ENCODE measurements at places on chromosomes 7 and 10.

DNA sequence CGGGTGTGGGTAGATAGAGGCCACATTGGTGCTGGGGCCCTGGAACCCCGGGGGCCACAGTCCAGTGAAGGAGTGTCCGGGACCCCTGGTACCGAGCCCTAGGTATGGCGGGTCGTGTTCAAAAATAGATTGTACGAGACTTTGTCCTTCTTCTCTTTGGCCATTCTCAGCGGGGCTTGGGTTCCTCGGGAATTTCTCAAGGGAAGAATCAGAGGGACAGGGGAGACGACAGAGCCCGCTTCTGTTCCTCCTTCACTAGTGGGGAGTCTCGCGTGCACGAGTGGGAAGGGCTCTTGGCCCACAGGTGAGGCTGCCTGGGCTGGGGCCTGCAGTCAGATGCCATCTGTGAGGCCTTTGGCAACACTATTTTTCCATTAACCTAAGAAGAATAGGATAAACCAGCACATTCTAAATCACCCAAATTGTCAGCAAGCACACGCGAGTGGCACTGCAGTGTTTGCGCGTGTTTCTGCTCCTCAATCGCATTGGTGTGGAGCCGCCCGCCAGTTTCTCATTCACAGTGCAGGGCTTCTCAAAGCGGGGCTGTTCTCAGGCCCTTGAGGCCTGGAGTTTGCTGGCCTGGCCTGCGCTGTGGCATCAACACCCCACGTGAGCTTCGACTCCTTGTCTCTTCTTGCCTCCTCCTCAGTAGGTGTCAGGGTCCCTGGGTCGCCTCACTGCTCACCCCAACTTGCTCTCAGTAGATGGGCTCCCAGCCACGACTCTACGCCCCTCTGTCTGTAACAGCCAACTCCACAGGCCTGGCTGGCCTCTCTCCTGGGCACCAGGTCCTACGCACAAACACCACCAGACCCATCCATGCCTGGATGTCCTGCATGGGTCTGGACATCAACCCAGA is 187.6 kb upstream of the SHH start:
- no peak for DNase-seq

- no peak for DNase-seq
Observed at GRCh38 chr10:72170263-72170662, 45.5 kb upstream of the ANAPC16 start.

DNA sequence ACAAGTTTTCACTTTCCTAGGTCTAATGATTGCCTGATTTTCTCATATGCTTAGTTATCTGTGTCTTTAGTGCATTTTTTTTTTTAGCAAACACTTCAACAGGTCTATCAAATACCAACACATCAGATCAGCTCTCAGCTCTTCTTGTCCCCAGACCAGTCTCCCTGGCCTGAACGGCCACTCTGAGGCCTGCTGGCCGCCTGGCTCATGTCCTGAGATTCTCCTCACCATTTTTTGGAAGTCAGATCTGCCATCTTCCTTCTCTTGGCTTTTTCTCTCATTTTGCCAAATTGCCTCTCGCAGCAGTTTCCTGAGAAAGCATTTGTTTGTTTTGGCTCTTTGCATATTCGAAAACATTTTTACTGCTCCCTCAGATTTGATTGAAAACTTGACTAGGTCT is 29.3 kb downstream of the PPP2R2D start:
- no peak for DNase-seq

- no peak for DNase-seq
Observed at GRCh38 chr10:131154306-131155025, 157.1 kb downstream of the TCERG1L start.

DNA sequence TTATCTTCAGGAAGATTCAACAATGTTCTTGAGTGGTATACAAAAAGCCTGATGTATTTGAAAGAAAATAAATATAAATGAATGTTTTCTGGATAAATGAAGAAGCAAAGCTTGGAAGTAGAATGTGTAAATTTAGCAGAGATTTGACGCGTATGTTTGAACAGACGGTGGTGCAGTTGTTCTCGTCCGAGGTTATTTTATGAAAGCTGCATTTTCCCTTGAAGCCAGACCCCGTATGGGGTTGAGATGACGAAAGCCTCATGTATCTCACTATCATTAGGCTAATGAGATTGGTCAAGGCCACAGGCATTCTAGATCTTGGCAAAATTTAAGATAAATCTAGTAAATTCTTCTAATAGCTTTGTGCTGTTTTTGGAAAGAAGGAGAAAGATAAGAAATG is 195.2 kb downstream of the NXPH1 start:
- DNase-seq = no peak

DNA sequence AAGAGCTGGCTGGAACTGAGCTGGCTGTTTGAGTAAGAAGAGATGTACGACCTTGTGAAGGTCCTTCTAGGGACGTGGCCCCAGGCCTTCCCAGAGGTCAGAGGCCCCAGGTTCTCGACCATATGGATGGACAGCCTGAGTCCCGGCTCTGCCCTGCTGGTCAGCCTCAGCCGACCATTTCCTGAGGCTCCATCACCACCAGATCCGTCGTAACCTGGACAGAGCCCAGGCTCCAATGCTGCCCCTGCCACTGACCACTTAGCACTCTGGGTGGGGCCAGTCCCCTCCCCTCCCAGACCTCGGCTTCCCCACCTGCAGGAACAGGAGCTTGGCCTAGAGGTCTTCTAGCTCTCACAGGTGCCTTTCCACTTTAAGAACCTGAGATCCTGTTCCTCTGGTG is 10.6 kb upstream of the INMT start:
- DNase-seq = no peak

- peak; percentile 7 for DNase-seq
Observed at GRCh38 chr7:66399566-66399965, 194.4 kb downstream of the TPST1 start.

- no peak for DNase-seq
Observed at GRCh38 chr10:4778761-4779160, 47.2 kb upstream of the AKR1E2 start.

GRCh38 chr7:33101906-33102305 is 7.3 kb downstream of the RP9 start:
- no peak for DNase-seq

DNA sequence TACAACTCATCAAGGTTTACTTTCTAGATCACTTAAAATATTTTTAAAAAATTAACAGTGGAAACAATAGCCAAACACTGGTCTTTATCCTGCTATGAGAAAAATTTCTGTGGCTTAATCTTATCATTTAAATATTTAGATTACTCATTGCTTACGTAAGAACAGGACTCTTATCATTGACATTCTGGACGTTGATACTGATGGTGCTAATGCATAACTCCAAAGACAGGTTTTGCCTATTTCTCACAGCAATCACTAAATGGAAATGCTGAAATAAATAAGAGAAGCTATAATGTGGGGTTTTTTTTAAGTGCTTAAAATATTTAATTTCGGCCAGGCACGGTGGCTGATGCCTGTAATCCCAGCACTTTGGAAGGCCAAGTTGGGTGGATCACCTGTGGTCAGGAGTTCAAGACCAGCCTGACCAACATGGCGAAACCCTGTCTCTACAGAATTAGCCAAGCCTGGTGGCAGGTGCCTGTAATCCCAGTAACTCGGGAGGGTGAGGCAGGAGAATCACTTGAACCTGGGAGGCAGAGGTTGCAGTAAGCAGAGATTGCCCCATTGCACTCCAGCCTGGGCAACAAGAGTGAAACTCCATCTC is 195.0 kb downstream of the HGF start:
- DNase-seq = no peak

GRCh38 chr10:125846894-125847293 is 23.5 kb downstream of the BCCIP start:
- no peak for DNase-seq

- no peak for DNase-seq
Observed at GRCh38 chr10:102626026-102626685, 18.1 kb upstream of the TRIM8 start.

DNA sequence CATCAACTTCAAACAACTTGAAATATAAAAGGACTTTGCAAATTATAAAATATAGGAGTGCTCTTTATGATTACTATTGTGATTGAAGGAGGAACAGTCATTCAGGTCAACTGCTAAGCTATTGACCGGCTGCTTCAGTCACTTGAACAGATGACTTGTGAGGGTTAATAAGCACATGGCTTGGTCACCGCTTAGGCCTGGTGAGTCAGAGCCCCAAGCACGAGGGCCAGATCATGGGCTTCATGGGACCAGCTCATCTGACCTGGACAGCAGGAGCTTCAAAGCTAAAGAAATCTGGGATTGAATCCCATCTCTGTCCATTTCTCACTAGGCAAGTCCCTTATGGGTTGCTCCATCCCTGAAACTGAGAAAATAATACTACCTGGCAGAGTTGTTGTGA is 60.4 kb upstream of the ADO start:
- DNase-seq = no peak

- DNase-seq = no peak
Observed at GRCh38 chr10:94416896-94417295, 14.6 kb downstream of the TBC1D12 start.

GRCh38 chr10:126650161-126650560 is 20.3 kb downstream of the C10orf90 start:
- no peak for DNase-seq

- no peak for DNase-seq
Observed at GRCh38 chr7:391961-392524, 102.1 kb downstream of the FOXL3 start.

DNA sequence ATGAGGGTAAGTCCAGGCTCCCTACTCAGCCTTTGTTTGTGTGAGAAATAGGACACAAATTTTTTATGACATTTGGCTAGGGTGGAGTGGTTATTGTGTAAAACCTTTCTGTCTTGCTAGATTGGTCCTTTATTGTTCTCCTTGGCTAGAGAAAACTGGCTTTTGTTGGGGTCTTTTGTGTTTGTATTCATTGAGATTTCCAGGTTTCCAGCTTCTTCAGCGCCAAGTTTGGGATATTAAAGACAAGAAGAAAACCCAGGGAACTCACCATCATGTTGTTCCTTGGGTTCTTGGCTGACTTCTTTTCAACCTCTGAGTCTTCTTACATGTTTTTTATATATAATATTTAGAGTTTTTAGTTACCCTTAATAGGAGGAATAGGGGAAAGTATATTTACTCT is 310.0 kb downstream of the HPSE2 start:
- DNase-seq = no peak

DNA sequence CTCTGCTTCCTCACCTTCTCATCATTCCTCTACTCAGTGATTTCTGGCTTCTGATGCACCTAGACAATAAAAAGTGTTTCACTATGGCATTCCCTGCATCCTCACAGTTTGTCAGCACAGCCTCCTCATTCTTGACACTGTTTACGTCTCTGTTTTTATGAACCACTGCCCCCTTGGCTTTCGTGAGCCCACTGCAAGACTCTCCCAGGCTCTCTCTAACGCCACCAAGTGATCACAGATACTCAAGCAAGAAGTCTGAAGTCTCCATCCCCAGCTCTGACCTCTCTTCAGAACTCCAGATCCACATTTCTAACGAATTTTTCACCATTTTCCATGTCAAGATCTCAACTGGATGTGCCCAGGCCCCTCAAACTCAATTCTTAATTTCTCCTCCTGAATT is 8.9 kb downstream of the SLC16A9 start:
- no peak for DNase-seq

GRCh38 chr7:151246102-151246850 is 2.2 kb downstream of the SMARCD3 start:
- no peak for DNase-seq

- DNase-seq = no peak
Observed at GRCh38 chr7:15682751-15683245, 3.7 kb downstream of the MEOX2 start.

DNA sequence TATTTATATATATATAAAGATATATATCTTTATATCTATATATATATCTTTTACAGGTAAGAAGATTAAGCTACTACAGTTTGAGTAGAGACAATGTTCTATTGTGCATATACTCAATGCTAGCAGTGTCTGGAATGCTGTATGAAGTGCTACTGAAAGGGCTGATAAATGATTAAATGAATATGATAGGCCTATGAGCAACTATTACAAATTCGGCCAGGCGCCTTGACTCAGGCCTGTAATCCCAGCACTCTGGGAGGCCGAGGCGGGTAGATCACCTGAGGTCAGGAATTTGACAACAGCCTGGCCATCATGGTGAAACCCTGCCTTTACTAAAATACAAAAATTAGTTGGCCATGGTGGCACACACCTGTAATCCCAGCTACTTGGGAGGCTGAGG is 297.1 kb downstream of the CACNA2D1 start:
- no peak for DNase-seq

- DNase-seq = no peak
Observed at GRCh38 chr7:116182023-116182422, 28.3 kb upstream of the TES start.
